ENCODE measurements at places on chromosomes 6 and 20.

DNA sequence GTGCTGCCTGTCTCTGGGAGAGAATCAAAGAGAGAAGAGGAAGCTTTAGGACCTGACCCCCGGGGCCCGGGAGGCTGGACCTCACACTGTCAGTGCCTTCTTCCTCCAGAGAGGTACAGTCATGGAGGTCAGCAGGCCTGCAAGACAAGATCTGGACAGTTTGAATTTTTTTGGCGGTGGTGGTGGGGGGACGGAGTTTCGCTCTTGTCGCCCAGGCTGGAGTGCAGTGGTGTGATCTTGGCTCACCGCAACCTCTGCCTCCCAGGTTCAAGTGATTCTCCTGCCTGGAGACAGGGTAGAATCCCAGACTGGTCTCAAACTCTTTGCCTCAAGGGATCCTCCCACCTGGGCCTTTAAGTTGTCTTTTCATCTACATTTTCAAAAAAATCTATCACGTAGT is 34.4 kb downstream of the NR2E1 start:
- DNase-seq: no peak

DNA sequence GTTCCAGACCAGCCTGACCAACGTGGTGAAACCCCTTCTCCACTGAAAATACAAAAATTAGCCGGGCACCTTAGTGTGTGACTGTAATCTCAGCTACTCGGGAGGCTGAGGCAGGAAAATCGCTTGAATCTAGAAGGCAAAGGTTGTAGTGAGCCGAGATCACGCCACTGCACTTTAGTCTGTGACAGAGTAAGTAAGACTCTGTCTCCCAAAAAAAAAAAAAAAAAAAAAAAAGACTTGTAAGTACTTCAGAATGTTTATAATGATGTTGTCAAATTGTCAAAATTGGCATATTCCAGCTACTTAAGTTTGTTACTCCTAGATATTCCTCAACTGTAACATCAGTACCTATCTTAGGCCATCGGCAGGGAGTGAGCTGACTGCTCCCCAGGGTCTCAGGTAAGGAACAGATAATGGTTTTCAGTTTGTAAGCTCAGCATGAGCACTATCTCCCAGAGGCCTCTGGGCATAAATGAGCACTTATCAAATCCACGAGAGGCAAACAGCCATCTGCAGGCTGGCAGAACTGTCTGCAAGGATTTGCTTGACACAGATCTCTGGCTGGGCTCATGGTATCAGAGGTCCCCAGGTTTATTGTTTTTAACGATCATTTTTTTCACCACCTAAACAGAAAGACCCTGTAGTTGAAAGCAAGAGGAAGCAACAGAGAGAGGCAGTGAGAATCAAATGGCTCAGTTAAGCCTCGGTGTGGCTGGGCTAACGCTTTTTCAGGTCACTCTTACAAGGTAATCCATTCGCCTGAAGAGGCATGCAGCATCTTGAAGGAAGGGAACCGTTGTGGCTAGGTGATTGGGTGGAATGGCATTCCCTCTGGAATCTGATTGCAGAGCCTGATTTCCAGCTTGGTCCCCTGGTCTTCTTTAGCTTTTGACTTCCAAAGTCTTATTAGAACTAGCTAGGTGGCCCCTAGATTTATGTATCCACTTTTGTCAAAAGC is 115.9 kb downstream of the LY86 start:
- DNase-seq: no peak

DNA sequence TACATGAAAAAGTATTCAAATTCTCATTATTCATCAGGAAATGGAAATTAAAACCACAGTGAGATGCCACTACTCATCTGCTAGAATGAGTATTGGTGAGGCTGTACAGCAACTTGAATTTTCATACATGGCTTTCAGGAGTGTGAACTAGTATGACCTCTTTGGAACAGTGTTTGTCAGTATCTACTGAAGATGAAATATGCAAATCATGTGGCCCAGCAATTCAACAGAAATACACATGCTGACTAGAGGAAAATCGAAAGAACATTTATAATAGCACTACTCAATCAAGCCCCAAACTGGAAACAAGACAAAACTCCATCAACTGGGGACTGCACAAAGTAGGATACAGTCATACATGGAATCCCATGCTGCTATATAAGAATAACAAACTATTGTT is 102.2 kb downstream of the DCDC2 start:
- DNase-seq: no peak

GRCh38 chr6:42979523-42980177 is 669 bp upstream of the PEX6 start:
- peak; percentile 25 for DNase-seq

DNA sequence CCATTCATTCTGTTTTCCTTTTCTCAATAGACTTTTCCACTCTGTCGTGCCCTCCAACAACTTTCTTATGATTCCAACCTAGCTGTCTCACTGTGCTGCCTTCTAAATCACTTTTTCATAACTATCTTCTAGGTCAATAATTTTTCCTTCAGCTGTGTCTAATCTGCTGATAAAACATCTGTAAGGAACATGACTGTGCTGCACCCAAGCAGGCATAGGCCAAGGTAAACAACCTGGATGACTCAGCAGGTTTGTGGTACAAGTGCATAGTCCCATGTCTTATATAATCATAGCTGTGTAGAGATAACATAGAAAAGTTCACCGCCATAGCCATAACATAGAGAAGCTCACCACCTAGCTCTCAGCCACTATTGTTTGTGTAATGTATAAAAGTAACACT is 332.3 kb downstream of the PLCB1 start:
- peak; percentile 45 for DNase-seq

DNA sequence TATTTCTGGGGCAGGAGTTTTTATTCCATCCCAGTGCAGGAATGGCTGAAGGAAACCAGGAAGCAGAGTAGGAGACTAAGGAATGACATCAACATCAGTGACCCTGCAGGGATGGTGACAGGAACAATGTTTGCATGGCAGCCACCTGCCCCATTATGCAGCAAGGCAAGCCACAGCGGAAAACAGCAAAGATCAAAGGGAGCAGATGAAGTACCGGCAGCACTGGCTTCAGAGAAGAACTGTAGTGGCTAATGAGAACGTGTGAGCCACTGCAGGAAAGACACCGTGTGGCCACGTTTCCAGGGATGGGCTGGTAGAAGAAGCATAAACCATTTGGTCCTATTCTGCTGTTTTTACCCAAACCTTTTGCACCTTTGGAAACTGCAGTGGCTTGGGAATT is 52.9 kb upstream of the TAB2 start:
- DNase-seq: no peak

GRCh38 chr20:6614836-6615235 is 152.7 kb upstream of the BMP2 start:
- no peak for DNase-seq

DNA sequence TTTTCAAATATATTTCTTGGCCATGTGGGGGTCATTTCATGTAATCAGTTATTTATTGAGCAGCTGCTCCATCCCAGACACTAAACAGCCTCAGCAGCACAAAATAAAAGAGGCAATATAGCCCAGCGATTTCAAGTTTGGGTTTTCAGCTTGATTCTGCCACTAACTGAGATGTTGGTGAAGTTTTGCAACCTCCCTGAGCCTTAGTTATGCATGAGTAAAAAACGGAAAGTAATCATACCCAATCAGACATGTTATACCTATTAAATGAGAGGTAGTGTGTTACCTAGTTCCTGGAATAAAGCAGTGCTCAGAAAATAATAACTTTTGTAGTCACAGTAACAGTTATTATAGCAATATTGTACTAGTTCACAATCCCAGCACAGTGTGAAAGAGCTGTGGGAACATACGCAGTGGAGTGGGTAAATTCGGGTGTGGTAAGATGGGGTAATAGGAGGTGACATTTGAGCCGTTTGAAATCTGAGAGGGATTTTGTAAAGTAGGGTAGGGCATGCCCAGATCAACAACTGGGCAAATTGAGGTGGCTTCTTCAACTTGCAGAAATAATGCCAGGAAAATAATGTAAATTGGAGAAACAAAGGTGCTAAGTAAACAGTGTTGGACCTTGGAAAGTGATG is 1.5 kb downstream of the SLC9A8 start:
- DNase-seq: no peak

DNA sequence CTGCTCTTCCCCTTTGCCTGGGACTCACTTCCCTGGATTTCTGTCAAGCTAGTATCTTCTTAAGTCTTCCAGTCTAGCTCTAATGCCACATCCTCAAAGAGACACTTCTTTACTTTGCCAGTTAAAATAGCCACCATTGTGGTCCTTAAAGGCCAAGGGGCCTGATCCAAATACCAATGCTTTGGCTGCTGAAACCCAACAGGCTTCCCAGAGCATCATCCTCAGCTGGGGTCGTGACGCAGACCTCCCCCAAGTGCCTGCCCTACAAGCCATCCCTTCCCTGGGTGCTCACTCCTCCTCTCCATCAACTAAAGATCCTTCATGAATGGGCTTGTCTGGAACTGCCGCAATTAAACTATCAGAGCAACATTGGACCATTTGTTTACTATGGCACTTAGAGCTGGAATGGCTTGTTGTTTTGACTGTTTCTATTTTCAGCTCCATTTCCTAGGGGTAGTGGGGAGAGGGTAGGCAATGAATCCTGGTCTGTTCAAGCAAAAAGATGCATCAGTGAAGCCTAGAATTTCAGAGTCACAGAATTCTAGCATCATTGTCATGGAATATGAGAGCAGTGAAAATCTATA is 79.6 kb upstream of the SIRPA start:
- no peak for DNase-seq

Data from astrocyte (in vitro differentiated cells and primary cell).